ENCODE measurements at places on chromosomes 5 and 9. TPM values are rescaled to one million over a fixed set of nuclear protein-coding genes. Genes with fewer than 3 reads are reported as not detected.

GRCh38 chr9:93864032-93864431, 91.1 kb downstream of the BARX1 start:
- DNase-seq = no peak

GRCh38 chr5:107391787-107392186, 278.9 kb downstream of the EFNA5 start:
- DNase-seq = no peak

Gene OR1Q1
- total RNA-seq = not detected

GRCh38 chr5:139079225-139079990, 118.8 kb downstream of the SIL1 start:
- DNase-seq = no peak

GRCh38 chr9:132283863-132284262, 70.9 kb downstream of the SETX start:
- DNase-seq = no peak

Gene CHSY3
- 1.7 TPM for total RNA-seq

GRCh38 chr9:129664746-129665388, 580 bp upstream of the PRRX2 start:
- DNase-seq = no peak

DNA sequence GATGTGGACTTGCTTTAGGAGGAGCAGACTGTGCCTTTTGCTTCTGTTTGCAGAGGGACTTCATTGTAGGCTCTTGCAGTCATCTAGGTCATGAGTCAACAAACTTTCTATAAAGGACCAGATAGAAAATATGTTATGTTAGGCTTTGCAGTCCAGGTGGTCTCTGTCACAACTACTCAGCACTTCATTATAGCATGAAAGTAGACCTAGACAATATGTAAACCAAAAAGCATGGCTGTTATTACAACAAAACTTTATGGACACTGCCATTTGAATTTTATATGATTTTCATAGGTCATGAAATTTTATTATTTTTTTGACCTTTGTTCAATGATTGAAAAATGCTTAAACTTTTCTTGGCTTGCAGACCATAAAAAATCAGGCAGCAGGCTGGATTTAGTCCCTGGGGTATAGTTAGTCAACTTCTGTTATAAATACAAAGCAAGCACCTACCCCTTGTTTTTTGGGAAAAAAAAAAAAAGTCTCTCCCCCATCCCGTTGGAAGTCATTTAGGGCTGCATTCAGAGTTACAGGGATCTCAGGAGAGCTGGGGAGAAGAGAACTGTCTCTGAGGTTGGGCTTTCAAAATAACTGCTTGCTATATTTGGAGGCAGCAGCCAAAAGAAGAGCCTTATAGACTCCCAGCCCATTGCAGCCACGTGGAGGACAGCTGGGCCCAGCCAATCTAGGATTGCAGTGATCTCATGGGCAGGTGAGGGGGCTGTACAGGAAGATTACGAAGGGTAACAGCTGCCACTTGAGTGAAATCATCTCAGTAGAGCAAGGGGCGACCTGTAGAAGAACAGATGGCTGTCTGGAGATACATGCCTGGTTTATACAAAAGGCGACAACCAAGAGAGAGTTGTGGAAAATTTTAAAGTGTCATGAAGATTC, 136.6 kb upstream of the TNC start:
- peak; percentile 1 for DNase-seq

- DNase-seq = no peak
Observed at GRCh38 chr9:93826209-93826608, 128.9 kb downstream of the BARX1 start.
